Activated CD4-positive, alpha-beta T cell treated with anti-CD3 and anti-CD28 coated beads for 48 hours (primary cell): ENCODE measurements at places on chromosomes 6 and 20.

- peak; percentile 7 for DNase-seq
Measured at GRCh38 chr6:156427345-156427744, 349.8 kb upstream of the ARID1B start.

- no peak for DNase-seq
Measured at GRCh38 chr20:32429343-32429742, 71.2 kb downstream of the ASXL1 start.

DNA sequence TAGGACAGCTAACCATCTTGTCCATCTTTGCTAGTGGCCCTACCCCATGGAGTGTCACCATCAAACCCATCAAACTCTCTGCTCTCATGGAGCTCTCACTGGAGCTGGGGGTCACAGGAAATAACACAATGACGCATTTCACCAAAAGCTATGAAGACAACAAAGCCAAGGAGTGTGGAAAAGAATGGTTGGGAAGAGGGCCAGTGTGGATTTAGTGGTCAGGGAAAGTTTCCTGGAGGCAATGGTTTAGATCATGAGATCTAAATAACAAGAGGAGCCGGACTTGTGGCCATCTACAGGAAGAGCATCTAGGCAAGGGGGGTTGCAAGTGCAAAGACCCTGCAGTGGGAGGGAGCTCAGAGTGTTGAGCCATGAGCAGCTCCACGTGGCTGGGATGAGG lies 189.5 kb downstream of the BMP7 start:
- DNase-seq: no peak

DNA sequence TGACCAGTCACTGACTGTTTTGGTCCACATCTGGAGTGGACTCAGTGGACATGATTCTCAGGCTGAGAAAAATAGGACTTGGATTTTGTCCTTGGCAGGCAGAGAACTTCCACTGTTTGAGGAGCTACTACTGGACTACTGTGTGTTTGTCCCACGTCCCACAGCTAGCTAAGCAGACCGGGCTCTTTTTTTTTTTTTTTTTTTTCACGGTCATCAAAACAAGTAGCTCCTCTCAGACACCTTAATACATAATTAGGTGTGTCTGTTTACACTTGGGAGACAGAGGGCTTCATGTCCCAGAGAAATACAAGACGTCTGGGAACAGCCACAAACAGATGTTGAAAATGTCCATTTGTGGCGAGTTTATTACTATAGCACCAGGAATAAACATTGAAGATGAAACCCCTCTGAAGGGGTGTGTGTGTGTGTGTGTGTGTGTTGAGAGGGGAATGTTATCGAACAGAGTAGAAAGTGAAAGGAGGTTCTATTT lies 155.0 kb upstream of the SUPT3H start:
- DNase-seq: no peak

DNA sequence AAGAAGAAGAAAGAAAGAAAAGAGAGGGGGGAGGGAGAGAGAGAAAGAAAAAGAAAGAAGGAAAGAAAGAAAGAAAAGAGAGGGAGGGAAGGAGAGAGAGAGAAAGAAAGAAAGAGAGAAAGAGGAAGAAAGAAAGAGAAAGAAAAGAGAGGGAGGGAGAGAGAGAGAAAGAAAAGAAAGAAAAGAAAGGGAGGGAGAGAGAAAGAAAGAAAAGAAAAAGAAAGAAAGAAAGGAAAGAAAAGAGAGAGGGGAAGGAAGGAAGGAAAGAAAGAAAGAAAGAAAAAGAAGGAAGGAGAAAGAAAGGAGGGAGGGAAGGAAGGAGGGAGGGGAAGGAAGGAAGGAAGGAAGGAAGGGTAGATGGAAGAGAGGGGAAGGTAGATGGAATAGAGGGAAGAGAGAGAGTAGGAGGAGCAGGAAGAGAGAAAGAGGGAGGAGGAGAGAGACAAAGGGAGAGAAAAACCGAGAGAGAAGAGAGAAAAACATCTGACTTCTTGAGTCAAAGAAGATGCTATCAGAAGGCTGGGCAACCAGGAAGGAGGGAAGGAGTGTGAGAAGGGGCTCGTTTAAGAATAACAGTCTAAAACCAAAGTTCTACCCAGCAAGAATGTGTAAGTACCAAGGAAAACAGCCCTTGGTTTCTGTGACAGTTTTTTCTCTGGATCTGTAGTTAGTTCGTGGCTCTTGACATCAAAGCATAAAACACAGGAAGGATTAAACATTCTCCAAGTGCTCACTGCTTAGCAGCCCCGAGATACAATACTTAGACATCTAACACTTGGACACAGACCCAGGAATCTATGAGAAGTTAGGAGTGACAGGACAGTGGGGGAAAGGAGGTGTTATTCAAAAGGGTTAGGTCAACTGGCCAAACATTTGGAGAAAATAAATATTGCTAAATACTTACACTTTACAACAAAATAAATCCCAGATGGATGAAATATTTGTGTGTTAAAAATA lies 131.9 kb upstream of the STMND1 start:
- DNase-seq: no peak

DNA sequence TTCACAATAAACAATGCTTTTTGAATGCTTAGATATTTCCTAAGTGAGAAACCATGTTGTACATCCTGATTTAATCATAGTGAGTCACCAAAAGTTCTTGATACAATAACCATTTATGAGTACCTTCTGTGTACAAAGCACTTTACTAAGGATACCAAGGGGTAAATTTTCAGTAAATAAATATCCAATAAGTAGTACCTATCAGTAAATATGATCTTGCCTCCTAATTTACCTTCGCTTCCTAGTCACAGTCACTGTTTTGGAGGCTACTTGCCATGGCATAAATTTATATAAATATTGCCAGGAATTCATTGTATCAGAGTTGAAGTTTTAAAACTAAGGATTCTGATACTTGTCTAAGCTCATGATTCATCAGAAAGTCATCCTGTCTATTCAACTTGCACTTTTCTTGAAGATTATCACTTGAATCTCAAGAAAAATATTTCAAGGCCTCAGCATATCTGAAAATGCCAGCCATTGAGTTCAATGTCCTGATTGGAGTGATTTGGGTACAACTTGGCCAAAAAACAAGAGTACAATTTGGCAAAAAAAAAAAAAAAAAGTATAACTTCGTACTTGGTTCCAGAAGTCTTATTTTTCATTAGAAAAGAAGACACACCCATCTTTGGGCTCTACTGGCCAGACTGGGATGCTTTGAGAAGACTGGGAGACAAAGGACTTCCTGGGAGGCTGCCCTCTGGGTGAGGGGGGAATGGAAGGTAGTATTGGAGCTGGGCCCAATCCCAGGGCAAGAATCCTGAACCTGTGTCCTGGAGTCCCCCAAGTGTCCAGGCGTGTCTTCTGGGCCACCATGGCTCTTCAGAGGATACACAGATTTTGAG lies 32.8 kb downstream of the RAB22A start:
- no peak for DNase-seq

DNA sequence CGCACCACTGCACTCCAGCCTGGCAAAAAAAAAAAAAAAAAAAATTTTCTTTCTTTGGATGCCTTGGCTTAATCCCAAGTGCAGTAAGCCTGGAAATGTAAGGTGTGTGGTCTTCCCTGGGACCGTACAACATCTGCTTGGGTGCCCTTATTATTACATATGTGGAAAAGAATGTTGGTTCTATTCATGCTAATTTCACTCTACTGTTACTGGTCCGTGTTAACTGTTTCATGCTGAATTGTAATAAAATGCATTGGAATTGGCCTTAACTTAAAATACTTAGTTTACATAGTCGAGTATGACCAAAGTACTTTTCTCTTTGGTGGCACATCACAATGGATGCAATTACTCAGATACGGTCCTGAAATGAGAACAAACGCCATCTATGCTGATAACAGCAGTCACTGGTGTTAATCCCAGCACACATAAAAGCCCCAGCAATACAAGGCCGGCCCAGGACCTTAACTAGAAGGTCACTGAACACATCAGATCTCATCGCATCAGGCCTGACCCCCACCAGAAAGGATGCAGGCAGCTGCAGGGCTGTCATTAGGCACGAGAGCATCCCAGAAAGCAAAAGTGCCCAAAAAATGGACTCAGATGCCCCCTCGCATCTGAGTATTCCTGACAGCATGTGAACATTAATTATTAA lies 1.2 kb downstream of the SERPINB6 start:
- no peak for DNase-seq

DNA sequence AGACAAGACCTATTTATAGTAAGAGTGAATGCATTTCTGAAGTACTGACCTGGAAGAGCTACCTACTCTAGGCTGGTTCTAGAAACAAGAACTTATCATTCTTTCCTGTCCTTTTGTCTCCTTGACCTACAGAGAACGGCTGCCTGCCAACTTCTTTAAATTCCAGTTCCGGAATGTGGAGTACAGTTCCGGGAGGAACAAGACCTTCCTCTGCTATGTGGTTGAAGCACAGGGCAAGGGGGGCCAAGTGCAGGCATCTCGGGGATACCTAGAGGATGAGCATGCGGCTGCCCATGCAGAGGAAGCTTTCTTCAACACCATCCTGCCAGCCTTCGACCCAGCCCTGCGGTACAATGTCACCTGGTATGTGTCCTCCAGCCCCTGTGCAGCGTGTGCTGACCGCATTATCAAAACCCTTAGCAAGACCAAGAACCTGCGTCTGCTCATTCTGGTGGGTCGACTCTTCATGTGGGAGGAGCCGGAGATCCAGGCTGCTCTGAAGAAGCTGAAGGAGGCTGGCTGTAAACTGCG lies 8.3 kb downstream of the APOBEC2 start:
- DNase-seq: no peak

DNA sequence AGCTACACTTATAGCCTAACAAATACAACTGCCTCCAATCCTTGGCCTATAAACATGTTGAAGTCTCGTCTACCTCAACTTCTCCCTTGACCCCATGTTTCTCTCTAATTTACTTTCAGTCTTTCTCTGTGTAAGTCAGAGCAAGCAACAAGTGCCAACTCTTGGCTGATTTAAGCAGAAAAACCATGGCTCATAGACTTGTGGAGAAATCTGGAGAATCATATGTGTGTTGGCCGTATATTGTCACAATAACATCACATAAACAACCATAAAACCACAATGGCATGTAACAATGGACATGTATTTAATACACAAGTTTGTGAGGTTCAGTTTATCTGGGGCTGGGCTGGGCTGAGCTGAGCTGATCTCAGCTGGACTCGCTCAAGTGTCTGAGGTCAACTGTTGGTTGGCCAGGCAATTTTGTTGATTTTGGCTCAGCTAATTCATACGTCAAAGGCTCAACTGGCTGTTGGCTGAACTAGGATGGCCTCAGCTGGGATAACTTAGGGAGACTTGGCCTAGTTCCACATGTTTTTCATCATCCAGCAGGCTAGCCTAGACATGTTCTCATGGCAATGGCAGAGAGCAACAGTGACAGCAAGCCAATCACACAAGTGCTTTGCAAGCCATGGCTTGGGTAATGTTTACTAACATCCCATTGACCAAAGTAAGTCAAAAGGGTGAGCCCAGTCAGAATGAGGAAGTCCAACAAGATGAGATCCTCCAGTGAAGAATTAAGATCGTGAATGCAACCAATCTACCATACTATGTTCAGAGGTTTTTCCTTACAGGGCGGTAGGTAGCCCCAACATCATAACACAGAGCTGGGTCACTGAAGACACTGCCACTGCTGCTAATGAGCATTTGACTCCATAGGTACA lies 12.9 kb upstream of the TBC1D22B start:
- DNase-seq: no peak

GRCh38 chr20:19807946-19808330 lies 49.9 kb downstream of the RIN2 start:
- no peak for DNase-seq

GRCh38 chr20:19491241-19491640 lies 266.8 kb upstream of the RIN2 start:
- no peak for DNase-seq

GRCh38 chr20:46367967-46368901 lies 38.2 kb downstream of the ELMO2 start:
- DNase-seq: no peak

GRCh38 chr6:29813809-29814208 lies 13.8 kb upstream of the HLA-G start:
- no peak for DNase-seq

DNA sequence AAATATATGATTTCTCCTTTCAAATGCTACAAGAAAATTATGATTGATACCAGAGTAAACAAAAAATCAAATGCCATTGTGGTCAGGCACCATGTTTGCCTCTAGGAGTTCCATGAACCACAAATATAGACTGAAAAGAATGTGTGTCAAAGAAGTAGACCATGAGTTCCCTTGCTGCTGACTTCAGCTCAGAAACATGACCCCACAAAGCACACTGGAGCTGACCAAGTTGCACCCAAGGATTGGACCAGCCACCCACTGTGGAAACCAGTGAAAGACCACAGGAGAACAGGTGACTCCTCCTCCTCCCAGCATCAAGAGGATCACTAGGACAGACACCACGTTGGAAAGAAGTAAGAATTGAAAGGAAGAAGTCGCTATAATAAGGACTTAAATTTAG lies 90.8 kb upstream of the TENT5A start:
- no peak for DNase-seq

DNA sequence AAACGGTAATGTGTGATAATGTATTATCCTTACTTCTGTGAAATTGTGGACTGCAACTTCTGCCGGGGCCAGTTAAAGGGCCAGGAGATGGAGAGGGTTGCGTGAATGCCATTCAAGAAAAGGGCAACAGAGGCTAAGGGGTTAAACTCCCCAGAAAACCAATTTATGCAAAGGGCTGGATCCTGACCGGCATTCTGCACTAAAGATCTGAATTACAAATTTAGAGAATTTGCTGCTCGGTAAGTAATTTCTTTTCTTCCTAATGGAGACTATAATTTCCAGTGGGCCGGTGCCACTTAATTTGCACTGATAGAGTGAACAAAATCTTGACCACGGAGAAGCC lies 130.1 kb downstream of the BCAS1 start:
- no peak for DNase-seq

- no peak for DNase-seq
Measured at GRCh38 chr20:1273366-1273765, 7.3 kb downstream of the SNPH start.

GRCh38 chr20:1718604-1719384 lies 61.2 kb upstream of the SIRPG start:
- DNase-seq: no peak

GRCh38 chr6:165636402-165637048 lies 26.5 kb downstream of the PDE10A start:
- DNase-seq: no peak

GRCh38 chr6:75893776-75894152 lies 144.7 kb downstream of the MYO6 start:
- DNase-seq: no peak

GRCh38 chr20:38730989-38731737 lies 6.9 kb downstream of the SLC32A1 start:
- DNase-seq: peak; percentile 89

DNA sequence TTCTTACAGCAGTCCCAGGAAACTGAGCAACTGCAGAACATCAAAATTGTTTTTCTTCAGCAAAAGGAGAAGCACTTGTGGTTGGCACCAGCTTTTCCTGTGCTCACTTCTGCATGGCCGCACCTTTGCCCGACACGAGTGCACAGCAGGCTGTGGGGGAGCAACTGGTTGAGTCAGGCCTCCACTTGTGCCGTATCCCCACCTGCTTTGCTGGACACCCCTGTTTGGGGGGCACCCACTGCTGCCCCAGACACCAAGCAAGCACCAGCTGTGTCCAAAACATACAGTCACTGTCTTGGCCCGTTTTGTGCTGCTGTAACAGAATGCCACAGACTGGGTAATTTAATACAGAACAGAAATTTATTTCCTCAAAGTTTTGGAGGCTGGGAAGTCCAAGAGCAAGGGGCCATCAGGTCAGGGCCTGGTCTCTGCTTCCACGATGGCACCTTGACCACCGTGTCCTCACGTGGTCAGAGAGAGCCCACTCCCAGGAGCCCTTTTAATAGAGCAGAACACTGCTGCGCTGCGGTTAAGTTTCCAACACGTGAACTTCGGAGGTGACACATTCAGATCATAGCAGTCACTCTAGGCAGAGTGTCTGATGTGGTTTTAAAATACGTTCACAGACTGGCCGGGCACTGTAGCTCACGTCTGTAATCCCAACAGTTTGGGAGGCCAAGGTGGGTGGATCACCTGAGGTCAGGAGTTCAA lies 8.7 kb upstream of the GMEB2 start:
- peak; percentile 81 for DNase-seq
